ENCODE measurements at places on chromosomes 2 and 18.

DNA sequence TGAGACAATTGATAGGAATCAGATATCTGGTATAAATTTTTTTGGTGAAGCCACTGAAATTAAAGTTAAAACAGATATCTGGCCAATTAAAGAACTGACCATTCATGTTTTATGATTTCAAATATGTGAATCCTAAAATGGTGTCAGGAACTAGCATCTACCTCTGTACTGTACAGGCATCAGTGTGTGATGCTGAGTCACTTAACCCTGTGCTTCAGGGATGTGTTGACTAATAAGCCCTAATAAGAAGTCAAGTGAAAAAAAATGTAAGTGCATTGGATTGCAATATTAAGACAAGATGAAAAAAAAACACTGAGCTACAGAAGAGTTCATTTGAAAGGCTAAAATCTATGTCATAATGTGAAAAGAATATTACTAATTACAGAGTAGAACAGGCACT lies 9.1 kb upstream of the UNC80 start:
- no peak for DNase-seq

- no peak for DNase-seq
Measured at GRCh38 chr2:52964916-52965530, 802.6 kb upstream of the CHAC2 start.

GRCh38 chr2:11871421-11871820 lies 125.0 kb downstream of the LPIN1 start:
- DNase-seq = no peak

DNA sequence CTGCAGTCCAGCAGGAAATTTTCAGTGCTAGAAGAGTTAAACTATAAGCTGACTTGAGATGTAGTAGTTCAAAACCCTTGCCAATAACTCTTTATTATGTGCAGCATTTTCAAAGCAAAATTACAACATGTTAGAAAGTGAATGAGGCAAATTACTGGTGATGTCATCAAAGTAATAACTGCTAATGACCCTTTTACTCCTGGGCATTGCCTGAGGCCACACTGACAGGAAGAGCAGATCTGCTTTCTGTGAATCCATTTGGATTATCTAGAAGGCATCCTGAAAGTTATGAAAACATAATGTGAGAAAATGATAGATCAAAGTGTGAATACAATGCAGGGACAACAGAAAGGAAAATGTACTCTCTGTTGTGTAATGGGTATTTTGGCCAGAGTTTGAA lies 139.6 kb upstream of the TRIB2 start:
- DNase-seq = no peak

GRCh38 chr2:25281522-25281921 lies 60.2 kb downstream of the DNMT3A start:
- DNase-seq = no peak

DNA sequence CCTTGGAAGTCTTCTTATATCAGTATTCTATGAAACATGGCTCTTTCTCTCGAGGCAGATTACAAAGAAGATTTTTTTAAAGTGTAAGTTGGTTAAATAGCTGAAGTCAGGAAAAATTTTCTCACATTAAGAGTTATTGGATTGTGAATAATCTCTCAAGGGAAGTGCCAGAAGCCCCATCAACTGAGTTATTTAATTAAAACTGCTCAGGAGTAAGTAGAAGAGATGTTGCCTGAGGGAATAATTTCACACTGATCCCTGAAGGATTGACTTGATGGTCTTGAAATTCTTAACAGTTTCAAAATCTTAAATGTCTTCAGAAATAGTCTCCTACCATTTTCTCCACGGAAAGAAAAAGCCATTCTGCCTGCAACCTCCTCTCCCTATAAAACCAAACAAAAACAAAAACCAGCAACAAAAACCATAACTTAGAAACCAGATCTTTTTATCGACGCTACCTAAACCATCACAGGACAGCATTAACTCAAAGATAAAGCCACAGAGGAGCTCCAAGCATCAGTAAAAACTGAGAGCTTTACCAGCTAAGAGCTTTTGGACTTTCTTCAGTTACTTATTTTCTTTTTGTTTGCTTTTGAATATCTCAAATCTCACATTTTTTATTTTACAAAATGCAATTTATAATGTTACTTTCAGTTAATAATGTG lies 12.9 kb downstream of the CD226 start:
- no peak for DNase-seq

GRCh38 chr2:207041786-207042554 lies 102.7 kb downstream of the CPO start:
- DNase-seq = no peak

- DNase-seq = no peak
Measured at GRCh38 chr2:1743396-1744150, 742 bp downstream of the PXDN start.

- peak; percentile 91 for DNase-seq
Measured at GRCh38 chr18:70464343-70465114, 175.7 kb downstream of the SOCS6 start.

DNA sequence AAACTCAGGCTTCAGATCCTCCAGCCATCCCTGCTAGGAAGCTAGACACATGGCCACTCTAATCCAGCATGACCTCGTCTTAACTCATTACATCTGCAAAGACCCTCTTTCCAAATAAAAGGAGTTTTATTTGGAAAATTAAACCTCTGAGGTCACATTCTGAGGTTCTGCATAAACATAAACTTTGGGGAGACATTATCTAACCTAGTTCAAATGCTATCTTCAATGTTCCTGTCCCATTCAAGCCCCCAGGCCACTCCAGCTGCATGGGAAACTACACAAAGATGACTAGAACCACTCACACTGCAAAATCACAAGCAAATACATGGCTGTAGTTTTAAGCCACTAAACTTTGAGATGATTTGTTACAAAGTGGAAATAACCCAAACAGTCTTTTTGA lies 99.0 kb upstream of the RNF152 start:
- no peak for DNase-seq

DNA sequence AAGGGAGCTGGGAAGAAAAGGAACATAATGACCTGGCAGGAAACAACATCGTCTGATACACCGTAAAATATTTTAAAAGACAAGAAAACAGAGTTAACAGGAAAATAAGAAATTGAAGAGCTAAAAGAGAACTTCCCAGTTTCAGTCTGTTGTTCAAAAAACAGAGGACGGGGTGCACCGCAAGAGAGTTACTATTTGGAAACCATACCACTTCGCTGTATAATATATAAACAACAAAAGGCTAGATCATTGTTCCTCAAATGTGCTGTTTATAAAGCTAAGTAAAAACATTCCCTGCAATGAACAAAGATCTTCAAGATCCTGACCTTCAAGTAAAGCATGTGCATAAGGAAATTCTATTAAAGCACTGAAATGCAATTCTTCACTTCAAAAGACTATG lies 2.1 kb downstream of the PPP3R1 start:
- DNase-seq = peak; percentile 58

DNA sequence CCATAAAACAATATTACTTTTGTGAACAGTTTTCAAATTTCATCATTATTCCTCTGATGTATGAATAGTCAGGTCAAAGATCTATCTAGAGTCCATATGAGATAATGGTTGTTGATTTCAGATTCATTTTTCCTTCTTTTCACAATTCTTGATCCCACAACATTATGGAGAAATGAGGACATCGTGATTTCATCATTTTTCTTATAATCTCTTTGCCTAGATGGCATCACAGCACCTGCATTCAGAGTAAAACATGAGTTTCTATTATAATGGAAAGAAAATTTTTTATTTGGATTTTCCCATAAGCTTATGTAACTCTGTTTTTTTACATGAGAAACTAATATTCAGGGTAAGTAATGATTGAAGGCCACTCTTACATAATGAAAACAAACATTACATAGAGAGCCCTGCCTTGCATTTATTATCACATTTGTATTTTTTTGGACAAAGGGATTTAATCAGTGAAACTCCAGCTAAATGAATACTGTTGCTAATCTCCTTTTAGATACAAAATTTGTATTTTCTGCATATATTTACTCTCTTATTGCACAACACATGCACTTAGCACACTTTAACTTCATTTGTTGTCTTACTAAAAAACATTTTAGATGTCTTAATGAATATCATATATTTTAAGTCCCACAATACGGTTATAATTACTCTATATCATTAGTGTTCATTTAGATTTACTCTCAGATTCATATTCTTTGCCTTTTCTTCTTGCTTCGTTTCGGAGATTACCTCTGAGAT lies 188.4 kb upstream of the KYNU start:
- DNase-seq = no peak

GRCh38 chr2:217901835-217902378 lies 100.9 kb downstream of the TNS1 start:
- DNase-seq = no peak

DNA sequence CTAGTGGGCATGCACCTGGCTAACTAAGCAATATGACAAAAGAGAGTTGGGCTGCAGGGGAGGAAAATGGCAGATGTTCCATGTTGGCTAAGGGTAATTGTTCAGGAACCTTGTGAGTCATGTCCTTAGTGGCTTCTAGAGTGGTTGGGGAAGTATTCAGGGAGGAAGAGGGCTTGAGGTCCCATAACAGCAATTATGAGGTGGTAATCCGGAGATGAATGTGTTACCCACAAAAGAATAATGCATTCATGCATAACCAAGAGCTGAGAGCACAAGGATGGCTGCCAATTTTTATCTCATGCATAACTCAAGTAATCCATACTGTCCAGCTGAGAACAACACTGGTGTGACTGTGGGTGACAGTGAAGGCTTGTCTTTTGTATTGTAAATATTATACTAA lies 42.9 kb downstream of the TMEFF2 start:
- DNase-seq = no peak

DNA sequence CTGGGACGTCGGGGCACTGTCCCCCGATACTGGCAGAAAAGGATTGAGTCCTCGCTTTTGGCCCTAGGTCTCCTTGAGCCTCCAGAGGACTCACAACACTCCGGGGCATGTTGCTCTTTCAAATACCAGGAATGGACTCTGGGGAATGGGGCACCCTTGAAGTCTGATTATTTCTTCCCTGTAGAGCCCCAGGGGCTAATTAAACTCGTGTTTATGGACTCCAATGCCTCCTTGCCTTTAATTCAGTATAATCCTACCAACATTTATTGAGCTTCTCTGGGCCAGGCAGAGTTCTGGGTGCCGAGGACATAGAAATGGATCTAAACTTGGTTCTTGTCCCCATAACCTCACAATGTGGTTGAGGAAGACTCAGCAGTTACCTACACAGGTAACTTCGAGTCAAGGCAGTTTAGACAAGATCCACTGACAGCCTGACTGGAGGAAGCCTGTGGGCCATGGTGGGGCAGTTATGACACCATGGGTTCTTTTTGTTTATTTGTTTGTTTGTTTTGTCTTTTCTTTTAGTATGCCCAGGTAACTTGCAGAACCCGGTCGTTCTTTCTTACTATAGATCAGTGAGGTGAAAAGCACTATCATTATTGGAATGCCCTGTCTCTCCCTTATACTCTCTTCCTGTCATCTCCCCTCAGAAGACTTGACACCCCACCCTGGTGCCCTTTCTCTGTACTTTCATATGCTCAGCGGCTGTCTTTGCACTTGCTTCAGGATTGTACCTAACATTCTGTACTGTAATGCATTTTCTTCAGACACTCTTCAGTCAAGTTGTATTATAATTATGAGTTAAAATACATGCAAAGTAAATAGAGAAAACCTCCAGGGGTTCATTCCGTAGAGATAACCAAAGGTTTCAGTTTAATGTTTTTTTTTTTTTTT lies 3.2 kb downstream of the CFLAR start:
- peak; percentile 85 for DNase-seq

DNA sequence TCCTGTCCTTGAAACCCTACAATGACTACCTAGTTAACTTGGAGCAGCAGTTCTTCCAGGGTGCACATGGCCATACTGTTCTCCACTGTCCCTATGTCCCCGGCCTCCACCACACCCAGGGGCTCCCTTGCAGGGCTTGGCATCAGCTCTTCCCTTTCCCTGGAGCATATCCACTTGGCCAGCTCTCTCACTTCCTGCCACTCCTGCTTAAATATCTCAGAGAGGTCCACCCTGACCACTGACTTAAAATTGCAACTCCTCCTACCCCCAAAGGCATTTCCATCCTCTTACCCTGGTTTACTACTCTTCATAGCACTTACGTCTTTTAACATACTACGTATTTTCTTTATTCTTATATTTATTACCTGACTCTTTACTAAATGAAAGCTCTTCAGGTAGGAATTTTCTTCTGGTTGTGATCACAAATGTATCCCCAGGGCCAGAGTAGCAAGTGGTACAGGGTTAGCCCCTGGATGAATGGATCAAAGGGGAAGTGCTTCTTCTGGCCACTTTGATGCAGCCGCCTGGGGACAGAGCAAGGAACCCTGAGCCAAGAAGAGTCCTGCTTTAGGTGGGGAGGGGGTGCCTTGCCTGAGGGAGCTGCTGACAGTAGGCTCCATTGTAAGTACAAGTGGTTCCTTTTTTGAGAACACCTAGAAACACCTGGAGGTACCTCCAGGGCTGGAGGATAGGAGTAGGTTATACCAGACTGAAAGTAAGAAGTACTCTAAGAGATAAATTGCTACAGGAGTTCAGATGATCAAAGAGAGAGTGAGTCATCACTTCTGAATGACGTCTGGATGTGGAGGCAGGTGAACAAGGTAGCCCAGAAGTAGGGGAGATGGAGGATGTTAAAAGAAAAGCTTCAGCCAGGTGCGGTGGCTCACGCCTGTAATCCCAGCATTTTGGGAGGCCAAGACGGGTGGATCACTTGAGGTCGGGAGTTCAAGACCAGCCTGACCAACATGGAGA lies 82.2 kb downstream of the SOCS6 start:
- no peak for DNase-seq

DNA sequence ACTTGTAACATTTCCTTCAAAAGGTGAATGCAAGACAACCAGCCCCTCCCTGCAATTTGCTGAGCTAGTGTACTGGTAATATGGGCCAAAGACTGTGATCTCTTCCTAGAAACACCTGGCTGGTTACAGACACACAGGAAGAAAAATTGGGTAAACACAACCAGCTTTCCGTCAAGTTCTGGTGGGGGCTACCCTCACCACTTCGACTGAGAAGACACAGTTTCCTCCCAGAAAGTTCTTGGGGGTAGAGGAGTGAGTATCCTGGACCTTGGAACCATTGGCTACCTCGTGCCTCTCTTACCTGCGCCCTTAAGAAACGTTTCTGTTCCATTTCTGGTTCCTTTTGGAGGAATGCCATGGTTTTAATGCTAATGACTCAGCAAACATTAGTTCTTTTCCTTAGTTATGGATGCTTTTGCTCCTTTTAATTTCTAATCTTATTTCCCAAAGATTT lies 120.9 kb upstream of the DLX2 start:
- DNase-seq = no peak

All from hematopoietic multipotent progenitor cell treated with erythropoietin and hydrocortisone succinate and interleukin-3 and kit ligand, for 4 days (in vitro differentiated cells).